ENCODE measurements at places on chromosomes 1 and 21.

GRCh38 chr21:24200052-24200451 is 1407.2 kb downstream of the MRPL39 start:
- DNase-seq = no peak

DNA sequence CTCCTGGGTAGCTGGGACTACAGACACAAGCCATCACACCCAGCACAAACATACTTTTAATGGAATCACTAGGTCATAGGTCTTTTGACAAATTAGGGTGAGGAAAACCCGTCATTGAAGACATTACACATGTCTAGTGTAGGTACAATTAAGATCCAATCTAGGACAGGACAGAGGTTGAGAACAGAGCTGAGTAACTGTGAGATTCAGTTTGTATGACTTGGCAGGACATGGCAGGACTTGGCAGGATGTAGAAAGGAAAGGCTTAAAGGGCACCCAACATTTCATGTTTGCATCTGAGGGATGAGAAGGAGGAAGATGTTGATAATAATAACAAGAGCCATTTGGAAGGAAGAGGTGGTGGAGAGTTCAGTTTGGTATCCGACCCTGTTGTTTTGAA is 483.8 kb downstream of the PCP4 start:
- DNase-seq = no peak

- DNase-seq = no peak
Measured at GRCh38 chr1:55171694-55172093, 43.5 kb downstream of the USP24 start.

DNA sequence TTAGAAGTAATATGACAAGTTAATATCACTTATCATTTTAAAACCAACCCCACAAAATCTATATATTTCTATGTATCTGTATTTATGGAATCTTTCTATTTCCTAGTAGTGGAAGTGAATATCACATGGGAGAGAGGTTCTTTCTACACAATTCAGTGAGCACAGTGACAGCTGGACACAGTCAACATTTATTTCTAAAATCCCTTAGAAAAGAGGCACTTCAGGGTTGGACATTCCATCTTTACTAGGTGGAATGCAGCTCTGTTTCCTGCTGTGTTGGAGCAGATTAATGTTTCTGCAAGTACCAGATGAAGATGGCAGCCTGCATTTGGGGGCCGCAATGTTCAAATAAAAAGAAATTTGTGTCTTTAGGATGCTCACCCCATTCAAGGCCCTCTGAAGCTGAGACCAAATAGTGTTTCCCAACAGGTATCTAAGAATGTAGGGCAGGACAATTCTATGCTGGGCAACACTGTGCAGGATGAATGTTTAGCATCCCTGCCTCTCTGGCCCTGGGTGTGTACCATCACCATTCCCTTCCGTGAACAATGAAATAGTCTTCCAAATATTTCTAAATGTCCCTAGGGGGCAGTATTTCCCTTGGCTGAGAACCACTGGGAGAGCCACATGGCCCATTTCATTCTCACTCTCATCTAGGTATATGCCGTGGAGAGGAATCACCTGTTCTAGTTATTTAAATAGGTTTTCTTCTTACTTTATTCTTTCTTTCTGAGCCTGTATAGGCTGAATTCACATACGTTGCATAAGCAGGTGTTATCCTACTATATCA is 394.8 kb downstream of the PRDM2 start:
- peak; percentile 11 for DNase-seq

GRCh38 chr21:21324297-21324696 is 326.1 kb downstream of the NCAM2 start:
- DNase-seq = no peak

DNA sequence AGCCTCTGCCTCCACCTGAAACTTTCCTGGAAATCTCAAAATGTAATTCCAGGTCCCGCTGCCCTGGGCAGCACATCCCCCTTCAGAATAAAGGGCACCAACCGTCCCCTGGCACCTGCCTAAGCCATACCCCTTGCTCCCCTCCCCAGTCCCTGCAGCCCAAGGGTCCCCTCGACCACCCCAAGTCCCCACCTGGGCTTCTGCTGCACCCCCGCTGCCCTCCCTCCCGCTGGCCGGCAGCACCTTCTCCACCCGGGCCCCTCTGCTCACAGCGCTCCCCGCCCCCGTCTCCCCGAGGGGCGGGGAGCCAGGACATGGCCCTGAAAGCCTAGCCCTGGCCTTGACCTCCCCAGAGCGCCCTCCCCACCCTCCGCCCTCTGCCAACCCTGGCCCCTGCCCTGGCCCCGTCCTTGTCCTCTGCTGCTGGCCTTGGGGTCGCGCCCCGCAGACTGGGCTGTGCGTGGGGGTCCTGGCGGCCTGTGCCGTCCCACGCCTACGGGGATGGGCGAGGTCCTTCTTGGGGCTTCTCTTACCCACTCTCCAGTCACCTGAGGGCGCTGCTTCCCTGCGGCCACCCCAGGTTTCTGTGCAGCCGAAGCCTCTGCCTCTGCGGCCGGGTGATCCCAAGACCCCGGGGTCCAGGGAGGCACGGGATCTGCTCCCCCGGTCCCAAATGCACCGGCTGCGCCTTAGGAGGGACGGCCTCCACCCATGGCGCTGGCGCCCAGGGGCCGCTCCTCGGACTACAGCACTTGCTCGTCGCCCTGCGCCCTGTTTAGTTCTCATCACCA is 41.7 kb downstream of the WDR4 start:
- DNase-seq = no peak

- no peak for DNase-seq
Measured at GRCh38 chr21:45637883-45638282, 5.6 kb upstream of the PCBP3 start.

DNA sequence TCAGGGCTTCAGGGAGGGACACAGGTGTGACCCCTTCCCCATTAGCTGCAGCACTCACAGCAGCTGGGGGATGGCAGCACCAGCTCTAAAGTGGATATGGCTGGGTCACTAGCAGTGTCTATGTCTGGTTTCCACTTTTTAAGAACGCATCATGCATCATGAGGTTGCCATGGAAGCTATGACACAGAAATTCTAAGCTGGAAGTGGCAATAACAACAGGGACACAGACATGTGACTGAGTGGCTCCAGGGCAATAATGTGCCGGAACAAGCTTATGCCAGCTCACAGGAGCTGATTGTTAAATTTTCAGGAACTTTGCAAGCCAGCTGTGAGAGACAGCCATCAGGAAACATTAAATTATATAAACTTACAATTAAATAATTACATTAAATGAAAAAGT is 51.2 kb upstream of the NFASC start:
- no peak for DNase-seq

- no peak for DNase-seq
Measured at GRCh38 chr1:221724931-221725605, 16.8 kb downstream of the DUSP10 start.

DNA sequence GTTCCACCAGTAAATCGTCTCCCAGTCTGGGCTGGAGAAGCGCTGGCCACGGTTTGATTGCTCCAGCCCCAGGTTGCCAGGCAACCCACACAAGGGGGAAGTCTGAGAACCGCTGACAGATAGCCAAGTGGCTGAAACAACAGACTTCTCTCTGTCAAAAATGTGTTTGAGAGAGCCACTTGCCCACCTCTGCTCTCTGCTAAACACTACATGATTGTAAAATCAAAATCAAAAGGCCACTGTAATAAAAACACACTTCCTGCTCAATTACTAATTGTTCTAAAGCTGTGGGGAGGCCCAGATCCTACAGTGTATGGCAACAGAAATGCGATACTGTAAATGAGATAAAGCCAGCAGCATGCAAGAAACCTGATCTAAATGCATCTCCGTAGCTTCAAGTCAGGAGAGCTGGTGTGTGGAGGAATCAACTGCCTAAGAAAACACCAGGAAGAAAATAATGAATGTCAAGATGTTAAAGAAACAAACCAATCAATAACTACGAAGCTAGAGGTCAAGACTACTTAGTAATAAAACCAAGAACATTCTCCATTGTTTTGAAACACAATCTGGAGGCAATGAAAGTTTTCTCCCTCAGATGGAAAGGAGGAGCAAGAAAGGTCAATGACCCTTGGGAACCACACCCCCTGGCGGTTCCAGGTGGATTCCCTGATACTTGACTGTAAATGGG is 121.2 kb downstream of the SLC45A1 start:
- DNase-seq = no peak

DNA sequence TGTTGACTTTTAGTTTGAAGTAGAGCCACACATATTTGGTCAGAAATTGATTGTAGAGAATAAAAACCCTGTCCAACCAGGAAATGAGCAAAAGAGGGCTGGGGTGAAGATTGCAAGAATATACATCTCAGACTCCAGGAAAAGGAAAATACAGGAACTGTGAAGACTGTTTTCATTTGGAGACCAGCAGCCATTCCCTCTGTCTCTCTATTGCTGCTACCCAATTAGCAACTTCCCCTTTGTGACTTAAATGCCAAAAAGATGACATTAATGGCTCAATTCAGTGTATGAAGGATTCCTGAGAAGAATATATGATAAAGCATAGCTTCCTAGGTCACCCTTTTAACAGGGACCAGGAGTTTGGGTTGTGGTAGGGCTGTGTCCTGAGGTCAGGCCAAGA is 31.6 kb upstream of the CEP350 start:
- DNase-seq = no peak

DNA sequence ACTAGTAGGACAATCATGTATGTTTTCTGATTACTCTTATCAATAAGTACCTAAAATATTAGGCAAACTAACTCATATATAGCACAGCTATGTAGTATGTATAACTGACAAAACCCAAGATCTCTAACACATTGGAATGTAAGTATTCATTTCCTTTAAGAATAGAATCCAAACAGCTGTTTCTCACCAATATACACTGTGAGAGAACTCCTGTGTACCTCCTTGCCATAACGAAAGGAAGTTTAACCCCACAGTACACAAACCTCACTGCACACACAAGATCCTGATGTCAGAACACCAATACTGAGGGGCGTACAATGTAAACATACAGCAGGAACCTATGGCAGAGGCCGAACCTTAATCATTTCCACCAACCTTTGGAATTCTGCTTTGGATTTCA is 113.0 kb downstream of the SMYD3 start:
- DNase-seq = no peak

DNA sequence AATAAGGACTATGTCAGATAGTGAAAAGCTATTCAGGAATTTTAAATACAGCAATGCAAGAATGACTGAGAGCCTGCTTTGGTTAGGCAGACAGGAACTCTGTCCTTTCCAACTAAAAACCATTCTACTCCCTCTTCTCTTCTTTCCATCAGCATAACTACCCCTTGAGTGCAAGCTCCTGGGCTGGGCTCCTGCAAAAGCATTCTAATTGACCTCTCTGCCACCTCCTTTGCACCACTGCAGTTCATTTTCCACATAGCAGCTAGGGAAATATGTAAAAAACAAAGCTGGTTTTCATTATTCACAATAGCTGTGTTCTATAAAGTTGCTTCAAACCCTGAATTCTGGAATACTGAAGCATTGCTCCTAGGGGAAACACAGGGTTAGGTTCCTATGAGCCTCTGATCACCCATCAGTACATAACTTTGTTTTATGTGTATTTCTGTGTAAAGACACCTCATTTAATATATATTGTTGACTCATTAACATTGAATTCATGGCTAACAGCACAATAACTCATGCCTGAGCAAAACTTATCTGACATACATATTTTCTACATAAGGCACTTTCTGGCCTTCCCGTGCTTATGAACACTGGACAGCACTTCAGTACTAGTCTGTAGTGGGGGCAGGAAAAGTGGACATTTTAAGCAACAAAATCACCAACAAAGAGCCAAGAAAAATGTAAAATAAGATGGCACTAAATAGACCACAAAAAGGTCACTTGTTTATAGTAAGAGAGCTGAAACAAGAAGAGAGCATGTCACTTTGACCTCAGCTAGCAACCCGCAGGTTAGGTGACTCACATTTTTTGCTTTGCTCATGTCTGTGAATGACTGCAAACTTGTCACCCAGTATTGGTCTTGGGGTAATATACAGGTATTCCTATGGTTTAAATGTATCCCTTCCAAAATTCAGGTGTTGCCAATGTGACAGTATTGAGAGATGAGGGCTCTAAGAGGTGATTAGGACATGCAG is 57.9 kb upstream of the IRF2BP2 start:
- DNase-seq = no peak

DNA sequence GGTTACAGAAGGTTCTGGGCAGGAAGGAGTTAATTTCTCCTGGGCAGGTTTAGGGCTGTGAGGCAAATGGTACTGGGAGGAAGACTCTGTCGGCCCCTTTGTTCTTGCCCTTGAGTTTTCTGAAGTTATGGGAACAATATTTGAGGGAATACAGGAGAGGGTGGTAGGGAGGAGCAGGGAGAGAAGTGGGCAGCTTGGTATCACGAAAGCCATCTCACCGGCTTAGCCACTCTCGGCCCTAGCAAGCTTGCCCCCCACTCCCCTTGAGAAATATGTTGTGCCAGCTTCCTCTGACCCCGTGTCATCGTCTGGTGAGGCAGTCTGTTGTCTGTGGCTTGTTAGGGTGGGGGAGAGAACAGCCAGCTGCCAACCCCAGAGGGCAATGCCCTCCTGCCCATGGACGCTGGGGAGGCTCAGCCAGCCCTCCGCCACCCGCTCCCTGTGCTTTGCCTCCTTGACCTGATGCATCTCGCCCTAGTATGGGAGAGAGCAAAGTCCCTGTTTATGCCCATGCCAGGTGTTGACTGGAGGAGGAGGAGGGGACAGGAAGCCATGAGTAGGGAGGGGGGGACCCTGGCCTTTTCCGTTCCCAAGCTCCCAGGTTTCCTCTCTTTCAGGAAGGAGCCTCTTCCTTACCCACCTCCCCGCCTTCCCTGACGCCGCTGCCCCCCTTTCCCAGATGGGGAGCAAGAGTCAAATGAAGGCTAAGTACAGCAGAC is 1.2 kb downstream of the EFNA1 start:
- no peak for DNase-seq

- no peak for DNase-seq
Measured at GRCh38 chr1:43069461-43070050, 102.5 kb downstream of the EBNA1BP2 start.

DNA sequence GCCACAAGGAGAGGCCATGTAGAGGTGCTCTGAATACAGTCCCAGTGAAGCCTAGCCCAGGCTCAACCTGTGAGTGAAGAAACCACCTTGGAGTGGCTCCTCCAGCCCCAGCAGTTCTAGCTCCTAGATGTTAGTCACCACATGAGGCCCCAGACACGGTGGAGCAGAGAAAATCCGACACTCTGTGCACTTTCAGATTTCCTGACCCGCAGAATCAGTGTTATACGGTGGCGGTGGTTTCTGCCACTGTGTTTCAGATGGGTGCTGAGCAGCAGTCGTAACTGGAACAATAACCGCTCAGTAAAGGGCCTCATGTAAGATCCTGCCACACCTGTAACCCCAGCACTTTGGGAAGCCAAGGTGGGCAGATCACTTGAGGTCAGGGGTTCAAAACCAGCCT is 36.1 kb upstream of the ZBTB8A start:
- no peak for DNase-seq

DNA sequence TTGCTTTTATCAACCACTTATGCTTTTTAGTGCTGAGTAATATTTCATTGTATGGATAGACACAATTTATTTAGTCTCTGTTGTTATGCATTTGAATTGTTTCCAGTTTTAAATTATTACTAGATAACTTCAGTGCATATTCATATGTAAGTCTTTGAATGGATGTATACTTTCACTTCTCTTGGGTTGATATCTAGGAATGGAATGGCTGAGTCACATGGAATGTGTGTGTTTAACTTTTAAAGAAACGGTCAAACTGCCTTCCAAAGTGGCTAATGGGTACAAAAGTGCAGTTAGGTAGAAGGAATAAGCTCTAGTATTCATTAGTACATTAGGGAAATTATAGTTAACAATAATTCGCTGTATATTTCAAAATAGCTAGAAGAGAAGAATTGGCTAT is 82.4 kb downstream of the NPHS2 start:
- no peak for DNase-seq

- DNase-seq = no peak
Measured at GRCh38 chr21:16345757-16346156, 616.0 kb downstream of the USP25 start.

GRCh38 chr1:97207868-97208267 is 486.3 kb downstream of the PTBP2 start:
- no peak for DNase-seq

GRCh38 chr1:66723985-66724384 is 28.3 kb upstream of the DYNLT5 start:
- DNase-seq = no peak
